ENCODE measurements at places on chromosomes 1 and 21.

- no peak for DNase-seq
These were observed 21.3 kb downstream of the MTHFR start for GRCh38 chr1:11784256-11784992.

GRCh38 chr1:118960567-118961136 is 27.5 kb downstream of the TBX15 start:
- no peak for DNase-seq

GRCh38 chr1:59214248-59215208 is 82.4 kb upstream of the FGGY start:
- DNase-seq = no peak

GRCh38 chr21:46436621-46437020 is 22.1 kb upstream of the DIP2A start:
- DNase-seq = no peak

DNA sequence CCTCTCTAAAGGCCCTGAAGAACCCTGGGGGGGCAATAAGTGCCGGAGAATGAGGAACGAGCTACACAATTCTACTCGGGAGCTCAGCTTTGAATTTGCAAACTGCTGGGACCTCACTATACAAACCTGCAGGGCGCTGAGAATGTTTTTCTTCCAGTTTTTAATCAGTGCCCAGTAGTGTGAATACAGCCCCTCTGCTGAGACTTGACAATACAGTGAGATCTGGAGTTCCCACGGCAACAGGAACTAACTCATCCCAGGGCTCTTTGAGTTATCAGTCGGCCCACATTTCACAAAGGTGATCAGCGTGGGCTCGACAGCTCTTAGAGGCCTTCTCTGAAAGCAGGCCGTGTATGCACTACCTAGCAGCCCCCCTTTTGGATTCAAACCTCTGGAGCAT is 41.7 kb downstream of the TMEM53 start:
- peak; percentile 75 for DNase-seq

DNA sequence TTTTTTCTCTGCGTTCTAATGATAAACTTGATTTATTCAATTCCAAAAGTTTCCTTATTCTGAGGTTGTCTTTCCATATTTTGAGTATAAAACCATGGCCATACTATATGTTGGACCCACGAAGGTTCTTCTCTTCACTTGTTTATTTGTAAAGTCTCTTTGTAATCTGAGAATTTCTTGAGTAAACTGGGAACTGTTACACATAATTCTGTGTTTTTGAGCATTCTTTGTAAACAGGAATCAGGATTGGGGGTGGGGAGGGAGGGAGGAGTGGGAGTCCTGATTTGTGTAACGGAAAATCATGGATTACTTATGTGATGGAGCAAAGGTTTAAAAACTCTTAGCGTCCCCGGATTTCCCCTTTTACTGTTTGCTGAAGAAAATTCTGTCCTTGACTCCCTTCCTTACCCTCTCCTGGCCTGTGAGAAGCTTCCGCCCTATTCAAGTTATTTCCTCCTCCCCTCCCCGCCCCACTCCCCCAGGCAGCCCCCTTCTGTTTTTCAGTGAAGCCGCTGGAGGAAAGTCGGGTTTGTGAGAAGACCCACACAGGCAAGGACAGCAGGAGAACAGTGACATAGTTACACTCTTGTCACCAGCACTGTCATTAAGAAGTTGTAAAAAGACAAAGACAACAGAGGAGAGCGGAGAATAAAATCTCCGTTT is 6.4 kb upstream of the NBPF11 start:
- no peak for DNase-seq

DNA sequence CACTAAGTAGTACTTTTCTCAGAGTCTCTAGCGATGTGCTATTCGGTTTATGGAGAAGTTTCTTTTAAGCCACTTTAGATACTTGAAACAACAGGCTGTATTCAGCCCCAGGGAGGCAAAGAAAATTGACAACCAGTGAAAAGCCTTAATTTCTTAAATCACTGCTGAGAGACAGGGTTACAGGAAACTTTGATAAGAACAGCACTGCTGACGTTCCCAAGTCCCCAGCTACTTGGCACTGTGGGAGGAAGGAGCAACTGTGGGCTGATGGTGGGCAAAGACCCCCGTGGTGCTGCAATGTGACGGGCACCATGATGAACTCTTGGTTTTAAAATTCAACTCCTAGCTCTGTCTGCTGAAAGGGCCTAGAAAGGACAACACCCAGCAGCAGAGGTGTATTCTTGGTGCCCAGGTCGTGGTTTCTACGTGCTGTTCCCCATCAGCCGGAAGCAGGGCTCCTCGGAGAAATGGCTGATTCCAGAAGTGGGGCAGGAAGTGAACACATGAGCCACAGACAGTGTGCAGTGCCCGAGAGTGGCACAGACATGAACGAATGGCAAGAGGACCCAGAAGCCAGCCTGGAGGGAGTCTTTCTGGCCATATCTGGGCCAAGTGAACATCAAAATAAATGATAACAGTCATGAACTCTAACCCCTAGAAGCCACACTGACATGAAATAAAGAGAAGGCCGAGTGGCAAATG is 5.3 kb downstream of the PTTG1IP start:
- no peak for DNase-seq

DNA sequence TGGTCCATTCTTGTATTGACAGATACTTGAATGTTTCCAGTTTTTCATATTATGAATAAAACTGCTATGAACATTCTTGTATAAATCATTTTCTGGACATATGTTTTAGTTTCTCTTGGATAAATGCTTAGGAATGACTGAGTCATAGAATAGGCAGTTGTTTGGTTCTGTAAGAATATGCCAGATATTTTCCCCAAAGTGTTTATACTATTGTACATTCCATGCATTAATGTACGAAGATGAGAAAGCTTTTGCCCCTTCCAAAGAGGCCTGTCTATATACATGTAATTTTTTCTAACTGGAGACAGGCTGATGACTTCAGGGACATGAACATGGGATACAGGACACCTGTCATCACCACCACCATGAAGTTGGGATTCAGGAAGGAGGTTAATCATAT is 11.3 kb downstream of the NBPF3 start:
- DNase-seq = no peak

DNA sequence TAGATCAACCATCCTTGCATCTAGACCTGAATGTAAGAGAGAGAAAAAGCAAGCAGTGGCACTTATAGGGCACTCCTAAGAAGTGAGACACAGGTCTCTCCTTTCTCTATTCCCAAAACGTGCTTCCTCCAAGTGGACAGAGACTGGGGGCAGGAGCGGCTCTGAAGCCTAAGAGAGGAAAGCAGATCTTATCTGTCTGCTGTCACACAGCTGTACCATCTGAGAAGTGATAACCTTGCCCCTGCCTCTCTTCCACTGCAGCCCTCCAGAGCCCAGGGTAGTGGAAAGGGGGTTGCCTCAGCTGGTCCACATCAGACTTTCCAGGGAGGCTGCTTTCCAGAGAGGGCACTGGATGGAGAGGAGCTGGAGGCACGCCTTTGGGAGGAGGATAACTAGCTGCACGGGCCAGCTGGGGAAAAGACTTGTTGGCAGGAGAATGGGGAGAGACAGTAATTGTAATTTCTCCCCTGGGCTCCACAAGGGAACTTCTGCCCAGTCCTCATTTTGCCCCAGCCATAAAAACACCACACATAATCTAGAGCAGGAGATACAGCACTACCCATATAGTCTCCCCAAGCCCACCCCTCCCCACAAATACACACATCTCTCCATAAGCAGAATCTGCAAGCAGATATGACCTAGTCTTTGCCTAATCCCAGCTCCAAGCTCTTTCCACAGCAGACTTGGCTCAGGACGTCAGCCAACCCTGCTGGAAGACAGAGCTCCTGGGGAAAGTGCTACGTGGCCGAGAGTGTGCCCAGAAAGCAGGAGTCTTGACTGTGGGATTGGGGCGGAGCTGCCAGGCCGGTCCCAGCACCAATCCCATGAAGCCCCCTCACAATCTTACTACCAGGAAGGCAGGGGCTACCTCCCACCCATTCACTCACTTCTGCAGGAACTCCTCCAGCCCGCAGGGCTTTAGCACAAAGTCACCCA is 31.2 kb downstream of the PIK3C2B start:
- DNase-seq = no peak

- no peak for DNase-seq
These were observed 127.5 kb downstream of the KCNN3 start for GRCh38 chr1:154742606-154743005.

DNA sequence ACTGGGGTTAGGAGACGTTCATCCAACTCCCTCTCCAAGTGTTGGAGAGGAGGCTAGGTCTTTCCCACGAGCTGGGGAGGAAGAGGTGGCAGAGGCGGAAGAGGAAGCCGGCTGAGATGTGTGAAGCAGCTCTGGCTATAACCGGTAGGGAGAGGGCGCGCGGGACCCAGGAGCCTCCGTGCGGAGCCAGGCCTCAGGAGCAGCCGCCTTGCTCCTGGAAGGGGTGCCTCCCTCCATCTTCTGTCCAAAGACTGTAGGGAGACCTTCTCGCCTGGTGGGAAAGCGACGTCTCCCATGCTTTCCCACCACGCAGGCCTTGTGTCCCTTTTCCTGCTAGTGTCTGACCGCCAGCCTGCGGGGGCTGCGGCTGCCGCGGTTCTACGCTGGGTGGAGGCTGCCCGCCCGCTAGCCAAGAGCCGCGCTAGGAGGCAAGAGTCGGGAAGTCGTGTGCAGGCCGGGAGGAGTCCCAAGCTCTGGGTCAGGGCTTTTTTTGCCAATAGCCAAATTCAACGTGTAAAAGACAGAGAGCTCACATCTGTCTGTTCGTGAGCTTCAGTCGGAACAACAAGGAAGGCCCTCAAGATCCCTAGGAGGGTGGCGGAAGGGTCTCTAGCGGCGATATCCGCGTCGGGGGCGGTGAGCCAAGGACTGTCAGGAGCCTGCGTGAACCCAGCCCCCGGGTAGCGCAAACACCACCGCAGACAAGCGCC is 8.4 kb upstream of the NBPF11 start:
- no peak for DNase-seq

DNA sequence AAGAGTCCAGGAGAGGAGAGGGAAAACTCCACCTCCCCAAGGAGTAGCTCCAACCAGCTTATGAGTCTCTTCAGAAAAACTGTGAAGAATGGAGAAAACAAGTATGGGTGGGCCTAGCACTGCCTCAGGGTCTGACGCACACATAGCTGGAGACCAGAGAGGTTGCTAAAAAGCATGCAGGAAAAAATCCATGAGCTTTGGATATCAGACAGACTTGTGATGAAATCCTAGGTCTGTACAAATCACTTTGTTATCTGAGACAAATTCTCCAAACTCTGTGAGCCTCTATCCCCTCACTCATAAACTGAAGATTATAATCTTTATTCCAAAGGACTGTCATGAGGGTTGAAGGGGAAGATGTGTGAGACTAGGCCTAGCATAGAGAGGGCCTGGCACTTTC is 141.5 kb upstream of the FGGY start:
- DNase-seq = no peak

DNA sequence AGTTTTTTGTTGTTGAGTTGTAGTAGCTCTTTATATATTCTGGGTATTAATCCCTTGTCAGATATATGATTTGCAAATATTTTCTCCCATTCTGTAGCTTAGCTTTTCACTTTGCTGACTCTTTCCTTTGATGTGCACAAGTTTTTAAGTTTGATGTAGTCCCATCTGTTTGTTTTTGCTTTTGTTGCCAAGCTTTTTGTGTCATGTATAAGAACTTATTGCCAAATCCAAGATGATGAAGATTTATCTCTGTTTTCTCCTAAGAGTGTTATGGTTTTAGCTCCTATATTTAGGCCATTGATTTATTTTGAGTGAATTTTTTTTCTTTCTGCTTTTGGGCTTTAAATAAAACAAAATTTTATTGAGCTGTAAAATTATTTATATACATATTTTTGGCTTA is 52.1 kb upstream of the KRTAP19-8 start:
- no peak for DNase-seq

- DNase-seq = no peak
These were observed 1.7 kb upstream of the DUSP10 start for GRCh38 chr1:221743416-221744208.

DNA sequence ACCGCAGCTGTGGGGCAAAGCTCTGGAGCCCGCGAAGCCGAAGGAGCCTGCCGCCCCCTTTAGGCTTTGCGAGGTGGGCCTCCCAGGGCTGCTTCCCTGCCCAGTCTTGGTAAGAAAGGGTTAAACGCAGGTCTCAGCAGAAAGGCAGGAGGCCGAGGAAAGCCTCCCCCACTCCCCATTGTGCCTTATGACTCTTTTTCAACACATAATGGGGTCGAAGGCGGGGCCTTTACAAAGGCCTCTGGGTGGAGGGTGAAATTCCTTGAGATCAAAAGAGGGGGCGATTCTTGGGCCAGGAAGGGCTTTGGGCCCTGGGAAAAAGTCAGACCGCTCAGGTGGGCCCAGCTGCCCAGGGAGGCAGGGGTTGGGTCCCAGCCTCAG is 880 bp downstream of the ALPL start:
- DNase-seq = no peak

GRCh38 chr1:184840596-184840995 is 85.9 kb upstream of the EDEM3 start:
- DNase-seq = no peak

DNA sequence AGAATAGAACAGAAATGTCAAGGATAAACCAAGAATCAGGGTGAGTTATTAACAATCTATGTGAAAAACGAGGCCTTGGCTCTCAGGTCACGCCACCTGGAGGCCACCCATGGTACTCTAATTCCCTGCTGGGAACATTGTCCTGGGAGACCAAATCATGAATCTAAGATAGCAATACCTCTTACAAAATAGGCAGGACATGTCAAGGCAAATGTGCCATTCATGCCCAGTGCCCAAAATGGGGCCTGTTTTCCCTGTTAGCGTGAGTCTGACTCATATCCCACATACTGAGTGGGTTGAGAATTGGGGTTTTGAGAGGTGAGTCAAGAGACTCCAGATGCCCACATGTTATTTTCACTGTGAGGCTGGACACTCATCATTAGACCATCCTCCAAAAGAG is 380.8 kb downstream of the HHIPL2 start:
- DNase-seq = peak; percentile 6

DNA sequence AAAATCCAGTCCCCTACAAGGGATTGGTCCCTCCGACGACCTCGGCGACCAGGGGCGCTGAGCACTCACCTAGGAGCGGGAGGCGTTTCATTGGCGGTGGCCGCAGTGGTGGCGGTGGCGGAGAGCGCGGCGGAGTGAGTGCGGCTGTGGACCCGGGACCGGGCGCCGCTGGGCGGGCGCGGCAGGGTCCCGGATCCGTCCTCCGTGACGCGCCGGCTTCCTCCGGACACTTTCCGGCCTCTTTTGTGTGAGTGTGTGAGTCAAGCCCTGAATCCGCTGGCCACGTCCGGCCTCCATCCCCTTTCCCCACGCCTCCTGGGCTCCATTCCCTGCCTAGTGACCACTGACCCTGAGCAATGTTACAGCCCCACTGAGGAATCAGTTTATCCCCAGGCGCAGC is at the start of gene ADGRL4:
TSS of gene ADGRL4 (minus strand) at position 167 of the 400 bp plus-strand sequence. CDS start at position 91, 76 bp downstream.
- DNase-seq = no peak

Measured in hematopoietic multipotent progenitor cell treated with erythropoietin and hydrocortisone succinate and interleukin-3 and kit ligand, for 15 days (in vitro differentiated cells).